Globus pallidus (tissue), 1 donor: ENCODE measurements at places on chromosomes 6 and 20.

GRCh38 chr6:70299456-70299855 lies 3.4 kb downstream of the COL9A1 start:
- no peak for DNase-seq

- no peak for DNase-seq
Measured at GRCh38 chr6:3120765-3121089, 2.2 kb downstream of the BPHL start.

- no peak for DNase-seq
Measured at GRCh38 chr20:26208296-26209091, 511.8 kb upstream of the ZNF337 start.

DNA sequence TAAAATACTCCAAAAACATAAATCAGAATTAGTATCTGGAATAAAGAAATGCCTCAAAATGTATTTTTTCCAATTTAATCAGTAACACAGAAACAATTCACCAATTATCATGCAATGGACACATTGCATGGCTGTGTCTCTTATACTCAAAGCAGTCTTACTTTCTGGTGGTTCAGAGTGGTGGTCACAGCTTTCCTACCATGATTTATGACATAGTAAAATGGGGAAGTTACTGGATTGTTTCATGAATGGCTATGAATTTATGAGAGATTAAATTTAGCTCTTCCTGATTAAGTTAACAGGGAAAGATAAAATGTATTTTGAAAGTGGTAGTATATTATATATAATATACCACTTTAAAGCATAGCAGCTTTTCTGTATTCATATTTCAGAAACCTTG lies 331.5 kb upstream of the MAP3K7 start:
- no peak for DNase-seq

- DNase-seq = no peak
Measured at GRCh38 chr20:15031546-15032351, 694.3 kb upstream of the FLRT3 start.

DNA sequence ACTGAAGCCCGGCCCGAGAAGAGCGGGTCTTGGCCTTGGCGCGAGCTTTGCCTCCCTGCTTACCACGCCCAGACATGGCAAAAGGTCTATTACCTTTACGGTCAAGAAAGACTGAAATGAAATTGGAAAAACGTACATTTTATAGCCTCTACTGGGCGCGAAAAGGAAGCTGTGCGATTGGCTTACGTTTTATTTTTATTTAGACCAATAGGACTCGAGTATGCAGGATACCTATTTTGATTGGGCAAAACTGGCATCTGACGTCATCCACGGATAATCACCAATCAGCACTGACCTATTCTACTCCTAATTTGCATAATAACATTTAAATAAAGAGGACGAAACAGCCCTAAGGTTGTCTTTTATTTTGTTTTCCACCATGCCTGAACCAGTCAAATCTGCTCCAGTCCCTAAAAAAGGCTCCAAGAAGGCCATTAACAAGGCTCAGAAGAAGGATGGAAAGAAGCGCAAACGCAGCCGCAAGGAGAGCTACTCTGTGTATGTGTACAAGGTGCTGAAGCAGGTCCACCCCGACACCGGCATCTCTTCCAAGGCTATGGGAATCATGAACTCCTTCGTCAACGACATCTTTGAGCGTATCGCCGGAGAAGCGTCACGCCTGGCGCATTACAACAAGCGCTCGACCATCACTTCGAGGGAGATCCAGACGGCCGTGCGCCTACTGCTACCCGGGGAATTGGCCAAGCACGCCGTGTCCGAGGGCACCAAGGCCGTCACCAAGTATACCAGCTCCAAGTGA lies 97.4 kb downstream of the OR2B2 start:
- peak; percentile 33 for DNase-seq

DNA sequence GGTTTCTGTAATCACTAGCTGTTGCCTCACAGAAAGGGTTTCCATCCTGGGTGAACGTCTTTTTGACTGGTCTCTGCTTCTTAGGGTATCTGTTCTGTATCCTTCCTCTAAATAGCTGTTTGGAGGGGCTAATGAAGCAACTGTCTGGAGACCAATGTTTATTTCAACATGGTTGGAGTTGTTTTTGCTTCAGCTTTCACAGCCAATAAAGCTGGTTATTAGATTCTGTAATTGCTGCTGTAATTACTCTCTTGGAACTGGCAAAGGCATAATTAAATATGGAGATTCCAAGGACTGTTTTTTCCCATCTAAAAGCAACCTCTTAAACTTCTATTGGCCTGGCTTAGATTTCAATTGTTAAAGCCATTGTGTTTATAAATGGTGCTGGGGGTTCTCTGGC lies 31.9 kb downstream of the CHMP4B start:
- DNase-seq = no peak

DNA sequence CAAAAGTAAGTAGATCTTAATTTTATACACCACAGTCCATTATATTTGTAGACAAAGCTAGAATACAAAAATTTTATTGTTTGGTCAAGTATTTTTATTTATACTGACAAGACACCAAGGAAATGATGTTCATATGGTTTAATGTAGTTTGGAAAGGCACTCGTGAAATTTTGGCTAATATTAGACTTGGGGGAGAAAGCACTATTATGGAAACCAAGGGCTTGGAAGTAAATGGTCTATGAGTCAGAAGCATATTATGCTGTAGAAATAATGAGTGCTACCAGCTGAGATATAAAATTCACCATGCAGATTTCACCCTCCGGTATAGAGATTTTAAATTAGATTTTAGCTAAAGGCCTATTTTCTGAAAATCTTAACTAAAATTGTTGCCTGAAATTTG lies 233.6 kb downstream of the KCNQ5 start:
- no peak for DNase-seq

- no peak for DNase-seq
Measured at GRCh38 chr20:11807054-11808048, 110.3 kb upstream of the BTBD3 start.

GRCh38 chr20:33521461-33521860 lies 31.6 kb downstream of the CBFA2T2 start:
- DNase-seq = no peak

- DNase-seq = no peak
Measured at GRCh38 chr20:5718896-5719595, 31.2 kb upstream of the SHLD1 start.

- no peak for DNase-seq
Measured at GRCh38 chr6:28490205-28490890, 25.2 kb downstream of the GPX6 start.

GRCh38 chr20:62719250-62719935 lies 10.8 kb downstream of the NTSR1 start:
- no peak for DNase-seq

DNA sequence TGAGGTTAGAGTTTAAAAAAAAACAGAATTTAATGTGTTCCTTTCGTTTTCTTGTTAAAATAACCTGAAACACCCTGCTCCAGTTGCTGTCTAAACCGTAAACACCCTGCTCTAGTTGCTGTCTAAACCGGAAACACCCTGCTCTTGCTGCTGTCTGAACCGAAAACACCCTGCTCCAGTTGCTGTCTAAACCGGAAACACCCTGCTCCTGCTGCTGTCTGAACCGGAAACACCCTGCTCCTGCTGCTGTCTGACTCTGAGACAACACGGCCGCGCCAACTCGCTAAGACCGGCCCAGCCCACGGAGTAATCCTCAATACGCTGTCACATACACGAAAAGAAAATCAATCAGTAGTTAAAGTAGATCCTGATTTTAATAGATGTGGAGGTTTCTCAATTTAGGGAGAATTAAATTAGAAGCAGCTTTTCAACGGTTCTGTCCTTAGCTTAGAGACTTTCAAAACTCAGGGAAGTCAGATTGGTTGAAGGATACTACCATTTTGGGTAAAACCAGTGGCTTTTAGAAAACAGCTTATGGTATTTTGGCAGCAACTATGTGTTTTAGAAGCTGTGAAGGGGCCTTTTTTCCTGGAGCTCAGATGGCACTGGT lies 98.3 kb downstream of the RAMACL start:
- peak; percentile 61 for DNase-seq

GRCh38 chr6:75735491-75736186 lies 13.4 kb upstream of the MYO6 start:
- no peak for DNase-seq

DNA sequence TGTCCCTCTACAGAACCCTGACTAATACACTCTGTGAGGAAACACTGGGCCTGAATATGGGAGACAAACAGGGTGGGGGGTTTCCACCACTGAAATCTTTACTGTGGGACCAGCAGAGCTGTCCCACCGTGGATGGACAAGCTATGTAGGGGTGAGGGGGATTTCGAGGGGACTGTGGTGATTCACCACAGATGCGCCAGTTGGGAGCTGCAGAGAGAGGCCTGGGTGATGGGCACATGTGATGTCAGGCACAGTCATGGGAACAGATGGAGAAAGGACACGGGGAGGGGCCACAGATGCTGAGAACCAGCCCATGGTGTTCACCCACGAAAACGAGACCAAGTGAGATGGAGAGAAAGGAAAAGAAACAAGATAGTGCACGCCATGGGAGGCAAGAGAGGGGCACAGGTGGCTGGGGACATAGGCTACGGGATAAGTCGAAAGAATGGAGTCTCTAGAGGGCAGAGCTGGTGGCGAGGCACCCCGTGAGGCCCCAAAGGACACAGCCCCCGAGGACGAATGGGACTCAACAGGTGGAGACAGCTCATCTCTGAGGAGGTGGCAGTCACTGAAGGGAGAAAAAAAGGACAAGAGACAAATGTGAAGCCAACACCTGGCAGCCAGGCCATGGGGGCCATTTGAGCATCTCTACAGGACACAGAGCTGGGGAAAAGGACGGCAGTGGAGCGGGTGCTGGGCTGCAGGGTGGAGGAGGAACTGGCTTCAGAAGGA lies 10.5 kb upstream of the RAMACL start:
- no peak for DNase-seq

DNA sequence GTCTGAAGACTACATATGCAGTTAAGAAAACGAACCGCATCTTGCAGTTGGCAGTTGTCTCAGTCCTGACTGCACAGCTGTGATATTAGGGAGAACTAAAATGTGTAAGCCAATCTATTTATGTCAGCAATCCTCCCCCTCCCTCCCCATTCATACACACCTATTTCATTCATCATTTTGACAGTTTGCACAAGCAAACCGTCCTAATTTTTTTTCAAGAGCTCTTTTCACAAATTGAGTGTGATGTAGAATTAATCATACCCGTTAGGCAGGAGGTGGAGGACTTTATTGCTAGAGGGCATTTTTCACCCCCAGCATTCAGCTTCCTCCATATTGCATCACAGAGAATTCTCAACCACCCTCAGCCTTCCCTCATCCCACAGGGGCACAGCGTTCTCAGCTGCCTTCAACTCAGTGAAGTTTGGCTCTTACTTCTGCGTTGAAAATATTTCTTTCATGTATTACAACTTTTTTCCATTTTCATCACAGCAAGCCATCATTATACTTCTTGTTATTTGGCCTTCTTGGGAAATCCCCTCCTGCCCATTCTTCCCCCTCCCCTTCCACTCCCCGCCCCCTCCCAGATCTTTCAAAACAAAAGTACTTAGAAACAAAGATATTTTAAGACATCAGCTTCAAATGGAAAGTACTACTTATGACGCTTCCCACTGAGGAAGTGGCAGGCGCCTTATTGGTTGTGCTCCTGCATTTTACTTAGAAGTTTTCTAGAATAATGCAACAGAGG lies 37.5 kb downstream of the NOX3 start:
- peak; percentile 20 for DNase-seq

DNA sequence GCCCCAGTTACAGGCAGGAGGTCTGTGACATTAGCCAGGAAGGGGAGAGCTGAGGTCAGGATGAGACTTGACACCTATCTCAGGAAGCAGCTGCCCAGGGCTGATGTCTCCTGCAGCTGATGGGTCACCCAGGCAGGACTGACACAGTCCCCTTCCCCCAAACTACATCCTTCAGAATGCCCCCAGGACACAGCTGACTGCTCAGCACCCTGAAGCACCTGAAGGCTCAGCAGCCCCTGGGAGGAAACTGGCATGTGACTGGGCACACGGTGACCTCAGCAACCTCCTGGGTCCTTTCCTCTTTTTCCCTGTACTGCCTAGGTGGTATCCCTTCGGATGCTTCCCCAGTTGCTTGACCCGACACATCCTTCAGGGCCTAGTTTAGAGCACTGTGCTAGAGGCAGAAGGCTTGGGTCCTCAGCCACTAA lies 1.9 kb downstream of the SDC4 start:
- DNase-seq = no peak

GRCh38 chr6:89547281-89547680 lies 91.3 kb downstream of the LYRM2 start:
- DNase-seq = no peak

- no peak for DNase-seq
Measured at GRCh38 chr6:52617087-52617486, 40.2 kb upstream of the TRAM2 start.

DNA sequence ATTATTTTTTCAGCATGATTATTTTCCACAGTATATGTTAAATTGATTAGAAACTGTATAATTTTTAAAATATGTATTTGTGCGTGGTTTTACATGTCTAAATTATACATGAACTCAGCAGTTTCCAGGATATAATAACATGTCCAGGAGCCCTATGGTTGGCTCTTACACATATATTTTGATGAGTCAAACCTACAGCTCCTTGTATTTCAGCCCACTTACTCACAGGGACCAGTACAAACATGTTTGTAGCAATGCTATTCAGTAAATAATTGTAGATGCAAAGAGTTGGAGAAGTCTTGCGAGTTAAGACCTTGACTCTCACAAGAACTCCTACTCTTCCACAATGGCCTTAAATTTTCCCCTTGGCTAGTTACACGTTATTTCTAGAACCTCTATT lies 107.2 kb upstream of the SASH1 start:
- no peak for DNase-seq

DNA sequence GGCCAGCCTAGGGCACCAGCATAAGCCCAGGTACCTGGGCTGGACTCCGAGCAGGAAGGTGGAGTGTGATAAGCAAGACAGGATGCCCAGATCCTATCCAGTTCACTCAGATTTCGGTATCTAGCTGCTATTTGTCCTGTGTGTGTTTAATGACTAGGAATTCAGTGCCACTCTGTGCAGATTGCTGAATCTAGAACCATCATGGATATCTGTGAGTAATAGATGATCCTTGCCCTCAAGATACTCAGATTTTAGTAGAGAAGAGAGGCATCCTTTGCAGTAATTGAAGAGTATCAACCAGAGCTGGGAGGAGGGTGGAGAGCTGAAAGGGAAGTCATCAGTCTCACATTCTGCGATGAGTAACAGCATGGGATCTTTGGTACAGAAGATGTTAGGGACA lies 155.0 kb upstream of the ARID1B start:
- DNase-seq = no peak

GRCh38 chr20:60786686-60787217 lies 465.3 kb upstream of the CDH4 start:
- DNase-seq = no peak
